Astrocyte of the cerebellum (primary cell): ENCODE measurements at places on chromosomes 11 and 22.

DNA sequence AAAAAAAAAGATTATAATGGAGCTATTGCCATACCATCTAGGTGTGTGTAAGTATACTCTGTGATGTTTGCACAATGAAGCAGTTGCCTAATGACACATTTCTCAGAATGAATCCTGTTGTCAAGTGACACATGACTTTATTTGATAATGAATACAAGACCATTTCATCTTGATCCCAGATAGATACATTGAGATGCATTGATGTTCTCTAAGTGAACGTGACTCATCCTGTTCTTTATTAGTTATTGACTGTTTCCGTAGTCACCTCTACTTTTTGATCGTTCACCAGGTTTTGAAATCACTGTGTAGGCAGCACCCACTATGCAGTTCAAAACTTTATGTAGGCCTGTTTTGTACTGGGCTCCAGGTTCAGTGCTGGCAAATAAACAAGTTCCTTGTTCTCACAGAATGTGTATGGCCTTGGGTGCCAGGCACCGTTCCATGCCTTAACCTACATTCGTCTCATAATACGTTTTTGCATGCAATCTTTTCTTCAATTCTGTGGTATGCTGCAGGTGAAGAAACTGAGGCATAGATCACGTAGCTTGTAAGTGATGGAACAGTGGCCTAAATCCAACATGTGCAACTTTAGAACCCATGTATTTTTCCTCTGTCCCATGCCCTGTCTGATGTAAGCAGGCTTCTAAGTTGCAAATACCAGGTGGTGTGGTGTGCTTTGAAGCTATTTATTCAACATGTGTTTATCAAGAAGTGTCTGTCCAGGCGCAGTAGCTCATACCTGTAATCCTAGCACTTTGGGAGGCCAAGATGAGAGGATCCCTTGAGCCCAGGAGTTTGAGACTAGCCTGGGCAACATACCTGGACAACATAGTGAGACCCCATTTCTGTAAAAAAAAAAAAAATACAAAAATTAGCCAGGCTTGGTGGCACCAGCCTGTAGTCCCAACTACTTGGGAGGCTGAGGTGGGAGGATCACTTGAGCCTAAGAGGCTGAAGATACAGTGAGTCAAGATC, 10.4 kb downstream of the SREBF2 start:
- DNase-seq, result no peak

DNA sequence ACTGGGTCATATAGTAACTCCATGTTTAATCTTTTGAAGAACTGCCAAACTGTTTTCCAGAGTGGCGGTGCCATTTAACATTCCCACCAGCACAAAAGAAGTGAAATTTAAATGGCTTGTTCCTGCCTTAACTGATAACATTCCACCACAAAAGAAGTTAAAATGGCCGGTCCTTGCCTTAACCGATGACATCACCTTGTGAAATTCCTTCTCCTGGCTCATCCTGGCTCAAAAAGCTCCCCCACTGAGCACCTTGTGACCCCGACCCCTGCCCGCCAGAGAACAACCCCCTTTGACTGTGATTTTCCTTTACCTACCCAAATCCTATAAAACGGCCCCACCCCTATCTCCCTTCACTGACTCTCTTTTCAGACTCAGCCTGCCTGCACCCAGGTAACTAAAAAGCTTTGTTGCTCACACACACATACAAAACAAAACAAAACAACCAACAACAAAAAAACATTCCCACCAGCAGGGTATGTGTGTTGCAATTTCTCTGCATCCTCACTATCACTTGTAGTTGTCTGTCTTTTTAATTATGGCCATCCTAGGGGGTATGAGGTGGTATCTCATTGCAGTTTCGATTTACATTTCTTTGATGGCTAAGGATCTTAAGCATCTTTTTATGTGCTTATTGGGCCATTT, 109.0 kb downstream of the FAR1 start:
- no peak for DNase-seq

- no peak for DNase-seq
Observed at GRCh38 chr22:43442386-43443151, 30.8 kb downstream of the MPPED1 start.

- peak; percentile 97 for DNase-seq
Observed at GRCh38 chr11:123173040-123173855, 21.8 kb downstream of the CLMP start.

GRCh38 chr11:107263844-107264563, 193.6 kb downstream of the CWF19L2 start:
- DNase-seq, result no peak

DNA sequence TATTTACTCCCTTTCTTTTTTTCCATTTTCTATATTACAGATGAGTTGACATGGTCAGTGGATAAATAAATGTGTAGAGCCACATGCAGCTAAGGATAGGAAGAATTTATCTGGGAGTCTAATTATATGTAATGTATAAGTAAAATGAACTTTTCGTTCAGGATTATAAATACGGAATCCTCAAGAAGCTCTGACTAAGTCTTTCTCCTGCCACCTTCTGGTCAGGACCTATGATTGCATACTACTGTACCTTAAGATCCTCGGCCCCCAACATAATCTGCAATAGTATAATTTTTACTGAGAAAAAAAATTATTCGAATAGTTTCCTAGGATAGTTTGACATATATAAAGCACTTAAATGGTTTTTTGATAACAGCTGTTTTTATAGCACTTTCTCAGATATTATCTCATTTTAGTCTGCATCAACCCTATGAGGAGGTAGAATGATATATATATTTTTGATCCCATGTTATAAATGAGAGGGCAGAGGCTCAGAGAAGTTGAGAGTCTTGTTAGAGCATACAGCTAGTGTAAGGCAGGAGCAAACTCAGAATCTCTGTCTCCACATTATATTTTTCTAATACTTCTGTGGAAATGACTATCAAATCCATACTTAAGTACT, 36.1 kb downstream of the CCDC90B start:
- DNase-seq, result peak; percentile 22

DNA sequence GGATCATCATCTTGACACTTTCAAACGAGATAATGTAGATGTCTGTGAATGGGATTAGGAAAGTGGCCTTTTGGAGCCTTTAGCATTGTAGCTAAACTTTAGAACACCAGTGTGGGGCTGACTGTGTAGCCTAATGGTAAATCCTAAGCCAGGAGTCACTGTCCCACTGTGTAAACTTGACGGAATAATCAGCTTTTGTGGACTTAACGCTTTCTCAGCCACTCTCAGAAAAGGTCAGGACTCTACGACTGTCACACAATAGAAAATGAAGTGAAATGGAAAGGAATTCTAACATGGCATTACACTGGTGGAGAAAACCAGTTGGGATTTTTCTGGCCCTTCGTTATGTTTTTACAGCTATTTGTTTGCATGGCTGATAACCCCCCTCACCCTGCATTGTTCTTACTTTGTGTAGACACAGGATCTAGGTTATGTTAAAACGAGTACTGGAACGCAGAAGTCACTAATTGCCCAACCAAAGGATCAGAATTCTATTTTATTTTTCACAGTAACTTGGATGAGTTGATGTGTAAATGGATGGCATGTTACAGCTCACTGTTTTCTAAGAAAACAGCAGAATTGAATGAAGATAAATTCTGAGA, 22.0 kb upstream of the GRAMD1B start:
- no peak for DNase-seq

DNA sequence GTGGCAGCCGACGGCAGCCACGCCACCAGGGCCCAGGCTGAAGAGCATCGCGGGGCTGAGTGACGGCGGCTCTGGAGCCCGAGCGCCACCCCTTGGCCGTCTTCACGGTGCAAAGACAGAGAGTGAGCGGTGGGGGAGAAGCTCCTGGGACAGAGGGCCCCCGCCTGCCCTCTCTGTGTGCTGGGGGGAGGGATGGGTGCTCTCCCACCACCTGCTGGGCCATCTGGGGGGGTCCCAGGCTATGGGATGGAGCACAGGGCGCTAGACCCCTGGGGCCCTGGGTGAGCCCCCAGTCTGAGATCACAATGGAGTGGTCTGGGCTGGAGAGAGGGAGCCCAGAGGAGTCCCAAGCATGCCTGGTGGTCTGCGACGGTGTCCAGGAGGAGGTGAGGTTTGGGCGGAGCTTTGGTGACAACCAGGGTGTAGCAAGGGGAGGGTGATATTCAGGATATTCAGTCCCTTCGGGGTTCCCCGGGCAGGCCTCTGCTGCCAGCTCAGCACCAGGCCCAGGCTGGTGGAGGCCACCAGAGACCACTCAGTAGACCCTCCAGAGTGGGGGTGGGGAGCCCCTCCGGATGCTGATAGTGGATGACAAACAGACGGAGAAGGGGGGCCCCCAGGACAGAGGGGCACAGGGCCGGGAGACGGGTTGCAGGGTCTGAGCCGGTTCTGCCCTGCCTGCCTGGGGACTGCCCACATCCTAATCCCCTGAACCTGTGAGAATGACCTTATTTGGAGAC, 78.1 kb upstream of the PRR5 start:
- DNase-seq, result no peak

DNA sequence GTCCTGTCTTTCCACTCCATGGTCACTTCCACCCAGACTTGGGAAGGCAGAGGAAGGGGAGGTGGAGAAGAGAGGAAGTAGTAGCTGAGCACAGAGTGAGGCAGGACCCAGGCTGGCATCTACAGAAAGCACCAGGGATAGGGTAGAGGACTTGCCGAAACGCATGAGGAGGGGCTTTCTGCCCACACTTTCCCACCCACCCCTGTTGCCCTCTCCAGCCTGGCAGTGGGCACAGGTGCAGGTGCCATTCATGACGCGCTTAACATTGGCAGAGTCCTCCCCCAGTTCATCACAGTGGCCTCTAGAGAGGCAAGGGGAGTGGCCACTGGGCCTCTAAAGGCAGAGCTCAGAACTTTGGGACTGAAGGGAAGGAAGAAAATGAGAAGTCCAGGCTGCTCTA, 81.9 kb downstream of the FEZ1 start:
- no peak for DNase-seq

- no peak for DNase-seq
Observed at GRCh38 chr11:69368119-69368880, 74.3 kb downstream of the MYEOV start.
